RPMI7951 (cell line): ENCODE measurements at places on chromosomes 6 and 20. TPM values are rescaled to one million over a fixed set of nuclear protein-coding genes. Genes with fewer than 3 reads are reported as not detected.

Gene RALGAPA2
- 7.2 and 9.7 TPM in 2 replicates for total RNA-seq

Gene MEP1A
- total RNA-seq, result not detected in 2 replicates

Gene SLC44A4
- total RNA-seq, result 1.5 TPM in 1 of 2 replicates, not detected in the other

Gene OLIG3
- total RNA-seq, result not detected in 2 replicates

Gene PAX1
- total RNA-seq, result not detected in 2 replicates

Gene GPSM3
- total RNA-seq, result 4.1 and 5.8 TPM in 2 replicates

Gene XKR7
- total RNA-seq, result not detected in 2 replicates

Gene STMND1
- not detected in 2 replicates for total RNA-seq

Gene SLC12A5
- 0.96 TPM in 1 of 2 replicates, not detected in the other for total RNA-seq

Gene TSPYL1
- total RNA-seq, result 53.4 and 57.9 TPM in 2 replicates
